Mammary epithelial cell (primary cell): ENCODE measurements at places on chromosomes 5 and 9. TPM values are rescaled to one million over a fixed set of nuclear protein-coding genes. Genes with fewer than 3 reads are reported as not detected.

DNA sequence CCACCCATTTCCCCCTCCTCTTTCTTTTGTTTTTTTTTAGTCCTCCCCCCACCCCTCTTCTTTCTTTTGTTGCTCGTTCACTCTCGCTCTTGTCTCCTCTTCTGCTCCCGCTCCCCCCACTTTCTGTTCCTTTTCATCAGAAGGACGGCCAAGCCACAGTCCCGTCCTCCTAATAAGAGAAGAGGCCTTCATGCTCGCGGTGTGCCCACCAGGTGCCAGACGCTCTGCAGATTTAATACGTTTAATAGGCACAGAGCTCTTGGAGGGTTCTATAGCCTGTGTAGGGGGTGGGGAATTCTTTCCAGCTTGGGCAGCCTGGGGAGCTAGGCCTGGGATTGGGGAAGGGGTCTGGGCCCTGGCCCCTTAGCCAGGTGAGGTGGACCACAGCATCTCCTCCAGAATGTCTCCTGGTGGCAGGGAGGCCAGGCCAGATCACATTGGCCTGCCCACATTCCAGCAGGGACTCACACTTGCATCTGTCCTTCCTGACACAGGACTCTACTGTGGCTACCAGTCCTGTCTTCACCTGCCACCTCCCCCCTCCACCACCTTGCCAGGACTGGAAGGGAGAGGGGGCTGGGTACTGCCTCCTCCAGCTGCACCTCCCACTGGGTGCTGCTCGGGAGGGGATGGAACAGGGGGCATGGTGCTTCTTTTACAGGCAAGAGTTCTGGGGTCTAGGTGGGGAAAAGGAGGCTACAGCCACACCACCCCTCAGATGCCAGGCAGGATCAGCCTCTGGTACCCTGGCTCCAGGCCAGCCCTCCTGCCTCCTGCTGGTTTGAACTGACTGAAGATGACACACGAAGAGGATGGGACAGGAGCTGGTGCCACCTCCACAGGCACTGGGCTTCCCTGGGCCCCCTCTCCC is 6.1 kb upstream of the BARX1 start:
- DNase-seq: no peak

DNA sequence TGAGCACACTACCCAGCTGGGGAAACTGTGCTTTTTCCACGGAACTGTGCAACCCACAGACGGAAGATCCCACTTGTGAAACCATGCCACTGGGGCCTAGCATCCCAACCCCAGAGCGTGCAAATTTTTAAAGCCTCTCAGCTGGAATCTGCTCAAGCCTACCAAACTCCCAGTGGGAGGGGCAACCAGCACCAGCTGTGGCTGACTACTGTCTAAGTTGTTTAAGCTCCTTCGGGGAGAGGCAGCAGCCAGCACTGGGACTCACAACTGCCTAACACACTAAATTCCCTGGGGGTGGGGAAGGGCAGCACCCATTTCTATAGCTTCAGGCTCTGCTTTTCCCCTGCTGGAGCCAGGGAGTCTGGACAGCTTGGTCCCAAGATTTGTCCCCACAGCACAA is 287.6 kb upstream of the MSX2 start:
- no peak for DNase-seq

DNA sequence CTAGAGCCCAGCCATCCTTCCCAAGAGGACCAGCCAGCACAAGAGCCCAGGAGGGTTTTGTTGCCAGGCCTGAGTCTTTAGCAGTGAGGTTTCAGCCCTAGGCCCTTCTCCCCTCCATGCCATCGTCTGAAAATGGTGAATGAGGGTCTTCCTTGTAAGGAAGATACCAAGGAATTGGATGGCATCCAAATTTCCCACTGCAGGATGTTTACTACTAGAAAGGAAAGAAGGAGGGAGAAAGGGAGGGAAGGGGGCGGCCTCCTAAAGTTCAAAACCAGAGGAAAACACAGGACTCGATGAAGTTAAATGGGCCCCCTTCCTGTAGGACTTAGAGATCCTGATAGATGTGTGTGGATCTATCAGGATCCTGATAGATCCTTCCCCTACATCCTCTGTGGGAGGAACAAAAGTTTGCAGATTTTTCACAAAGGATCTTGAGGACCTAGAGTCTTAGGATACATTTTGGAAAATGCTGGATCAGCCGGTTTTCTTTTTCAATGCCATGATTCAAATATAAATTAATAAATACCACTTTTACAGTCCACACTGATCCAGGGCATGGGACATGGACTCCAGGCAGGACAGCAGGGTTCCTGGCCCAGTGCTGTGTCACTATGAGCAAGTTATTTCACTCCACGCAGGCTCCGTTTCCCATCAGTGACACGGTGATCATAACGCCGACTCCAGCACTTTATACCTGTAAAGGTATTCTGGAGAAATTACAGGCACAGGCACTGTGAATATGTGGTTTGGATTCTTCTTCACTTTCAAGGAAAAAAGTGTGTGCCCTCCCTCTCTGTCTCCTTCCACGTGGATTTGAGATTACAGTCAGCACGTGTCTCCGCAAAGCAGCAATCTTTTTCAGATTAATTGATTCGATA is 40.9 kb downstream of the C5orf15 start:
- DNase-seq: no peak

- no peak for DNase-seq
Measured at GRCh38 chr5:169185626-169186025, 115.3 kb downstream of the SLIT3 start.

DNA sequence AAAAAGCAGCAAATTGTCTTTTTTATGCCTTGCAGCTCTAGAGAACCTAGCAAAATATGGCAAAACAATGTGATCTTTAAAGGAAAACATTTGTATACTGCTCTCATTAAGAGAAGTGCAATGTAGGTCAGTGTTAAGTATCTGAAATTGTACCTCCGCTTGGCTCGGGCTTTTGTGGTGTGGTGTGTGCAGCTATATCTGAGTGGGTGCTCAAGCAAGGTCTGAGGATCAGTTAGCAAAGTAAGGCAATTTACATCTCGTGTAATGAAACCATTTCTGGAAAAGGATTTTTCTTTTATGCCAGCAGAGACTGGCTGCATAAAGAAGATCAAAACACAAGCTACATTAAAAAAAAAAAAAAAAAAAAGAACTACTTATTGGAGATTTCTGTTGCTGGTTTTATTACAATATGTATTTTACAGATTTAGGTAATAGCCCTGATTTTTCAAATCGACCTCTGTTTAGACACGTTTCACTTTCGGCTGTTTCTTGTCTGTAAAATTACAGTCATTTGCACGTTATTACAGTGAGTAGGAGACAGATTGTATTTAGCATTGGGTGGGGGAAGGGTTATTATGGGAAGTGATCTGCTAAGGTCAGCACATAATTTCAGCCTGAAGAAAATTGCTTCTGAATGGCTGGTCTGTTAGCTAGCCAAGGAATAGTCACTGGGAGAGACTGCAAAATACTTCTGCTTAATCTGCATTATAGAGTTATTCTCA is 7.9 kb upstream of the ZNF608 start:
- no peak for DNase-seq

GRCh38 chr9:135505406-135506187 is 5.1 kb downstream of the MRPS2 start:
- no peak for DNase-seq

- peak; percentile 93 for DNase-seq
Measured at GRCh38 chr5:151572657-151573368, 18.3 kb downstream of the FAT2 start.

GRCh38 chr9:2469681-2470221 is 151.8 kb upstream of the VLDLR start:
- DNase-seq: peak; percentile 40

DNA sequence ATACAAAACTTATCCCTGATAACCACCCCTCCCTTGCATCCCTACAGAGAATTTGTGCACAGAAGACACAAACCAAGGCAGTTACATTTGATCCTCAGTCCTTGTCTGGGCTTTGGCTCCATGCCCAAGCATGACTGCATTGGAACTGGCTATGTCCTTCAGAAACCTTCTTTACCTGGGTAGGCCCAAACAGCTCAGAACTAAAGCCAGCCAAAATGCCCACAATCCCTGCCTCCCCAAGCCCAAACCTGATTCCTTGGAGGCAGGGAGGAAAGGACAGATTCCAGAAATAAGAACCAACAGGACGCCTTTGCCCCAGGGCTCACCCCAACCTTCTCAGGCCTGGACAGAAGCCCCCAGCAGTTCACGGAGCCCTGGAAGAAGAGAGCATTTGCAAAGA is 8.2 kb downstream of the IL17B start:
- no peak for DNase-seq

GRCh38 chr5:35477911-35478310 is 139.8 kb upstream of the SPEF2 start:
- no peak for DNase-seq

DNA sequence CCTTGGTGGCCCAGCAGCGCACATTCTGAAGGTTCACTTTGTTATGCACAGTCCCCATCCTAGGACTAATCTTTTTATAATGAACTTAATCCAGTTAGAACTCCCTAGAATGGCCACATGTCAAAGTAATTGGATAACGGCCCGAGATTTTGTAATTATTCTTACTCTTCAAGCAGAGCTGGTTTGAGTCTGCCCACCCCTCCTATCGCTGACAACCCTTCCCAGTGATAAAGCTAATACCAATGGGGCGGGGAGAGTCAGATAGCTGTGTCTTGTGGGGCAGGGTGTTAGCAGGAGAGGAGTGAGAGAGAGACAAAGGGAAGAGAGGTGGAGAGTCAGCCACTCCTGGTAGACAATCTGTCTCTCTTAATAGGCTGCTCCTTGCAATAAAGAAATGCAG is 356.9 kb downstream of the SLIT3 start:
- no peak for DNase-seq

GRCh38 chr9:87635656-87636501 is 90.0 kb upstream of the CTSL start:
- DNase-seq: no peak

GRCh38 chr5:72498284-72498683 is 8.9 kb downstream of the ZNF366 start:
- peak; percentile 53 for DNase-seq

DNA sequence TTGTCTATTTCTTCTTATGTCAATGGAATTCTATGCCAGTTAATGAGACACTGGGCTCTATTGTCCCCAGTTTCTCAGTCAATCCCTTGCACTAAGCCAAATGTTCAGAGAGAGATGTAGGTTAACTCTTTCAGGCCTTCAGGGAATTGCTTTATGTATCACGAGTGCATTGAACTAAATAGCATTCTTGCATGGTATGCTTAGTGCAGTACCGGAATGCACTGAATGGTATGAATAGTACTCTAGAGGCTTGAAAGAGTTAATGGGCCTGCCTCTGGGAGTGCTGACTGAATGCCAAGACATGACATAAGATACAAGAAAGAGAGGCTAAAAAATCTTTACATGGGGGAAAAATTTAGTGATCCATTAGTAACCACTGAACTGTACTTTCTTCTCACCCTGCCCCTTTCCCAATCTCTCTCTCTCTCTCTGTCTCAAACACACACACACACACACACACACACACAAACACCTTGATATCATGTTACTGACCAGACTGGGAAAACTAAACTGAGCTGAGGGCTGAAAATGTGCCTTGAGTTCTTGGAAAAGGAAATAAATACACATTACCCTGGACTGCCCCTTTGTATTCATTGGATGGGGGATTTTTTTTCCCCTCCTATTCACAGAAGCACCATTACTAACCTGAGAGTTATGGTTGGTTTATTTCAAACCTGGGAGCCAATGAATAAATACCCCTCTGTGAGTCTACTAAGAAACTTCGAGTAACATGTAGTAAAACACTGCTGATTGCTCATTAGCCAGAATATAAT is 35.4 kb upstream of the TMC1 start:
- no peak for DNase-seq

DNA sequence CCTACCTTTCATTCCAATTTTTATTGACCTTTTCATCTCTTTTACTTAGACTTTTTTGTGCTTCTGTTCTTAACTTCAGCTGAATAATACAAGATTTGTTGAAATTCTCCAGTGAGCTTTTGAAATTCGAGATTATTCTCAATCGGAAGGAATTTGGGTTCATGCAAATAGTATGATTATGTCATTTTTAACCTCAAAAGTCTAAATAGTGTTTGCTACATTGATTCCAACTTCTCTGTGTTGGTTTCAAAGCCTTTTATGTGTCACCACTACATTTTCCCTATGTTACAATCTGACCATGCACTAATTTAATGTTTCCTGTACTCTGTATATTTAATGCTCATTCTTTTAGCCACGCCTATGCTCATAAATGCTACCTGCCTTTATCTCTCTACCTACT is 44.1 kb downstream of the VPS13A start:
- DNase-seq: no peak

DNA sequence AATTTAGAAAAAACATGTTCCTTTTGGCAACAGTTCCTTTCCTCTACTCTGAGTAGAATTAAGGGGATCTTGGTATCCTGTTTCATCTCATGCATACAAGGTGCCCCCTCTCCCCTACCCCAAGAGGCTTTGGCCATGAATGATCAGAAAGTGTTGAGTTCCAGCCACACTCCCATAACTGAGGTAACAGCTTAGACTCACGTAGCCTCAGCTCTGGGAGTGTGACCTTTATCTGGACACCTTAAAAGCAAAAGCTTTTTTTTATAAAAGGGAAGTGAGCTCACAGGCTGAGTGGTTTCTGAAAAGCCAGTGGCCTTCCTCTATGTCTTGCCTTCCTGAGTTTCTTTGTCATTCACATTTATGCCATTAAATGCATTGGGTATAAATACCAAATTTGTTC is 900 bp upstream of the HAVCR2 start:
- DNase-seq: no peak

DNA sequence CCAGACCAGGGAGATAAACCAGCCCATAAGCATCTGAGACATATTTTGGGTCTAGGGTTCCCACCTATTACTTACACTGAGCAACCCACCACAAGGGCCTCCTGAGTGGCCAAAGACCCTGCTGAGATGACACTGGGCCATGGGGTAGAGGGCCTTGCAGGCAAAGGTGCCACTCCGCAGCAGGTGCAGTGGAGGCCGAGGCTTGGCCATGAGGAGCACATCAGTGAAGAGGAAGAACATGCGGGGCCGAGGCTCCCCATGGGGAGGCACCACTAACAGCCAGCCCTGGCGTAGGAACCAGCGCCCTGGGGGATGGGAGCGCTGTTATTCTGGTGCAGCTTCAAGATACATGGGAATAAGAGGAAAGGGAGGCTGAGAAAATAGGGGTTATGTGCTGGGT is 2.6 kb downstream of the ARHGEF39 start:
- DNase-seq: no peak

CKMT2 gene
- not detected for polyA plus RNA-seq

OSMR gene
- 48.9 TPM for polyA plus RNA-seq

CLPTM1L gene
- polyA plus RNA-seq: 158 TPM

AFAP1L1 gene
- 6.3 TPM for polyA plus RNA-seq

C8G gene
- 0.39 TPM for polyA plus RNA-seq

ZSWIM6 gene
- polyA plus RNA-seq: 6.8 TPM

CATSPER3 gene
- 0.09 TPM for polyA plus RNA-seq

MEF2C gene
- not detected for polyA plus RNA-seq

IL5 gene
- not detected for polyA plus RNA-seq

ELOVL7 gene
- 5.6 TPM for polyA plus RNA-seq

BTNL9 gene
- 0.03 TPM for polyA plus RNA-seq

SLC4A9 gene
- polyA plus RNA-seq: 0.07 TPM
